Stimulated activated CD8-positive, alpha-beta memory T cell treated with anti-CD3 and anti-CD28 coated beads, Interleukin-4, amount 100 ng/mL, for 4 hours (primary cell): ENCODE measurements at places on chromosomes 16 and 17.

DNA sequence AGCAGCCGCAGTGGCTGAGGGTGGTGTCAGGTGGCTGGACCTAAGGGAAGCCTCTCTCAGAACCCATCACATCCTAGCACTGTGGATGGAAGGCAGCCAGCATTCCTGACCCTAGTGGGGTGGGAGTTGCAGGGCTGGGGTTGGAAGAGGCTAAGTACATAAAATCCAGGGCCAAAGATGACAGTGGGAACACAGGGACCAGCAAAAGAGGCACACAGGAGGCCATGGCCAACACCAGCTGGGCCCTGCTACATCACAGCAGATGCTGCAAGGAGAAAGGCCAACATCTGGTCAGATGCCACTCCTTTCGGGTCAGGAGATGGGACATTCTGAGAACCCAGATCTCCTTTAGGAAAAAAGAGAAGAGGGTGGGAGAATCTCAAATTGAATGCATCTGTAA is 415.4 kb downstream of the SLC39A11 start:
- DNase-seq = no peak

GRCh38 chr17:5785338-5785737 is 201.0 kb upstream of the NLRP1 start:
- DNase-seq = no peak

- DNase-seq = no peak
Measured at GRCh38 chr17:44934745-44935105, 12.8 kb downstream of the KIF18B start.

- DNase-seq = no peak
Measured at GRCh38 chr17:43877451-43878155, 29.7 kb downstream of the MPP2 start.

DNA sequence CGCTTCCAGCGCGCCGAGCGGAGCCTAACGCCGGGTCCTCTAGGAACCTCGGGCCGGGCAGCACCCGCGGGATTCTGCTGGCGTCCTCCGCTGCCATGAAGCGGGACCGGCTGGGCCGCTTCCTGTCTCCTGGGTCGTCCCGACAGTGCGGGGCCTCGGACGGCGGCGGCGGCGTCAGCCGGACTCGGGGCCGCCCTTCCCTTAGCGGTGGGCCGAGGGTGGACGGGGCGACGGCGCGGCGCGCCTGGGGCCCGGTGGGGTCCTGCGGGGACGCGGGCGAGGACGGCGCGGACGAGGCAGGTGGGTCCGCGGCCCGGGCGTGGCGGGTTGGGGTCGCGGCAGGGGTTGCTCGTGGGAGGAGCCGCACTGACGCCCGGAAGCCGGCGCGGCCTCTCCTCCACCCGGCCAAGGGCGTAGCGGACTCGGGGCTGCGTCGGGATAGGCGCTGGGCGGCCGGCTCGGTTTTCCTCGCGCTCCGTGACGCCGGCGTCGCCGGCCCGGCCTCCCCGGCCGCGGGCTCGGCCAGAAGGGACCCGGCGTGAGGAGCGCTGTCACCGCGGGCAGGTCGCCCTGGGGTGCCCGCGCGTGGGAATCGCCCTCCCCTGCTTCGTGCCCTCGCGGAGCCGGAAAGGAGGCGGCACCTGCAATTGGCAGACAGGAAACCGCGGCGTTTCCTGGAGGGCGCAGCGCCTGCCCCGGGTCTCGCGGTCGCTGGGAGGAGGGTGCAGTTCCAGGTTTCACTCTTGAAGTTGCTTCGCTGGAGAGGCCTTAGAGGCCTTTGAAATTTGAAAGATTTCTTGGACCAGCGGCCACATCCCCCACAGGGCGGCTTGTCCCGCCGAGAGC is 432 bp downstream of the ZNF276 start:
- peak; percentile 70 for DNase-seq

DNA sequence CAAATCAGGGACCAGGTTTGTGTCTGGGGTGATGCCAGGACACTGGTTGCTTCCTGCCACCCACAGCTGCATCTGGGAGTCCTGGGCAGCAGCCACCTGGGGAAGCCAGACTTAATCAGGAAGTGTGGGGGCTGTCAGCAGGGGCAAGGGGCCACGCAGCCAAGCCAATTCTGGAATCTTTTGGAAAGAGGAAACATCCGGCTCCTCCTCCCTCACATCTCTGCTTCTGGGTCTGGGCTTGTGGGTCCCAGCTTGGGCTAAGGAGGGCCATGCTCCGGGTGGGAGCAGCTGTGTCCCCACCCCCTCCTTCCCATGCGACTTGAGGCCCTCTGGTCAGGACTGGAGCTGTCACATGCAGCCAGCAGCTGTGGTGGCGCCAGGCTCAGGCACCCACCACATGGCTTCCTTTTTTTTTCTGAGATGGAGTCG is 37.0 kb upstream of the CCDC182 start:
- DNase-seq = no peak

GRCh38 chr16:28213396-28213795 is 1.6 kb upstream of the XPO6 start:
- no peak for DNase-seq

DNA sequence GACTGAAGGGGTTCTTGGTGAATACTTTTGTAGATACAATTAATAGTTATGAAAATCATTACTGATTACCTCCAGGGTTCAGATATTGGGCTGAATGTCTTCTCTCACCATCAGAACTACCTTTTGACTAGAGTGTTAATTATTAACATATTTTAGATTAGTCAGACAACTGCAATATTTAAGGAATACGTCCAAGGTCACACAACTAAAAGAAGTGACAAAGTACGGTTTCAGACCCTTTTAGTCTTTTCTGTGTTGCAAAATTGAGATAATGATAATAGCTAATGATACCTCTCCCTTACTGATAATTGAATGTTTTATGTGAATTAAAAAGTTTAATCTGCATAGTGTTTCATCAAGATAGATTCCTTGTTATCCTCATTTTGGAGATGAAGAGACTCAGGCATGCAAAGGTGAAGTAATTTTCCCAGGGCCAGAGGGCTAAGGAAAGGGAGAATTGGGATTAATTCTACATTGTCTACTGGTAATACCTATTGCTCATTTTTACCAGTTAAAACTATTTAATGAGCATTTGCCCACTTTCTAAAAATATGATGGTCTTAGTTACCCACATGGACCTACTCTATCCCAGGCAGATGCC is 107.3 kb downstream of the WWOX start:
- no peak for DNase-seq

- DNase-seq = no peak
Measured at GRCh38 chr16:59121411-59122261, 387.5 kb upstream of the GOT2 start.
